ENCODE measurements at places on chromosomes 3 and 15. TPM values are rescaled to one million over a fixed set of nuclear protein-coding genes. Genes with fewer than 3 reads are reported as not detected.

DNA sequence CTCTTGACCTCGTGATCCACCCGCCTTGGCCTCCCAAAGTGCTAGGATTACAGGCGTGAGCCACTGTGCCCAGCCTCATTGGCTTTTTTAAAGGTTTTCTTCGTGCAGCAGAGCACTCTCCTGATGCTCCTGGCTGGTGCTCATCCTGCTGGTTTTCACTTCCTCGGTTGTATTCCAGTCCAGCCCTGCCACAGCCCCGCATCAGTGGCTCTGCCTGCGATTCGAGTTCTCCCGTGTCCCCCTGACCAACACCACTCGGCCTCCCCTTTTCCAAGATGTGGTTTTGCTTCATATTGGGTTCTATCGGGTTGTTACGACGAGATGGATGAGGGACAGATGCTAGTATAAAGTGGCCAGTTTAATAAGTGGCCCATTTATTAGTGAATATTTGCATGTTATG, 27.8 kb downstream of the EFCC1 start:
- DNase-seq: no peak

DNA sequence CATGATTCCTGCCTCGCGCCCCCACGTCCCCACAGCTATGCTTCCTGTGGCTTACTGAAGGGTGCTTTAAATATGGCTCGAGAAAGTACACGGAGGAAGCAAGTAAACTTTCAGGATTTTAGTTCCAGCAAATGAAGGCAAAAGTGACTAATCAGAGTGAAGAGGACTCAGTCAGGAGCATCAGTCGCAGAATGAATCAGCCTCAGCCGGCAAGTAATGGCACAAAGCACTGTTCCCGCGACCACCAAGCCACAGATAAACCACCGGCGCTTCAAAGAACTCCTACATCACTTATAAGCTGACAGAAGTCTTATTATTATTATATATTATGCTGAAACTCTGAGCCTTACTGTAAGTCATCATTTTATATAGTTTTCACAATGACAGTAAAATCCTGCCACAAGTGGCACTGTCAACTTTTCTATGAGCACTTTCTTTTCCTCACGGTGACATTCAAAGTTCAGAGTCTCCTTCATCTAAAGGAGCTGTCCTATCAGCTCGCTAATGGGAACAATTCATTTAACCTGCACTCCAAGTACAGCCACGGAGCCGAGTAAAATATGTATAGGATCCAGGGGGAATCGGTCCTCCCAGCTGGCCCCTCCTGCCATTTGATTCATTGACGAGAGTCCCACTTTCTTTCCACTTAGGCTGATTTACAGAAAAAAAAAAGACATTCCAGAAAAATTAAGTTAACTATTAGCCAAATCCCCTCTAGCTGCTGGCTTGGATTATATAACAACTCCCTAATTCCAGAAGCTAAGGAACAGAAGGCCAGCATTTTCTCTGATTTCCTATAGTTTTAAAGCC, 217.0 kb upstream of the ICE2 start:
- DNase-seq: no peak

GRCh38 chr3:9035473-9035872, 72.2 kb upstream of the RAD18 start:
- DNase-seq: no peak

DNA sequence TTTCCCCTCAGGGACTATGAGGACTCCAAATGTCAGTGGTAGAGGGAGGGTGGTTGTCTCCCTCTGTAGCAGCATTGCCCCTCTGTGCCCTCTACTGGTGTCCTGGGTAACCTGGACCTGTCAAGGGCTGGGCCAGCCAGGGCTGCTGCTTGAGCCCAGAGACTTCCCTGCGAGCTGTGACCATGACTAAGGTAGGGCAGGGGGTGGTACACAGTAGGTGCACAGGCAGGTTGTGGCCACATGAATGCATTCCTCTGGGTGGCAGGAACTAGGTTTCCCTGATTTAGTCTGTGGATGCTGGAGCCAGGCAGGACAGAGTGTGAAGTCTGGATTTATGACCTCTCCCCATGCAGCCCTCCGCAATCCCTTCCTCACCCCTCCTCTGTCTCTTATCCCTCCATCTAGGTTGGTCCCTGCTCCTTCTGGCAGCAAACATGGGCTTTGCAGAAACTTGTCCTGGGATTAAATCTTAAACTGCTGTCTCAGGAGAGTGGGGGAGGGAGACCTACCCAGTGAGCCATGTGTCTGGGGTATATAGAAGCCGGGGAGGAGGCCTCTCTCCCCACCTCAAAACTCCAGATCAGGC, 8.7 kb upstream of the SEMA3F start:
- DNase-seq: no peak

DNA sequence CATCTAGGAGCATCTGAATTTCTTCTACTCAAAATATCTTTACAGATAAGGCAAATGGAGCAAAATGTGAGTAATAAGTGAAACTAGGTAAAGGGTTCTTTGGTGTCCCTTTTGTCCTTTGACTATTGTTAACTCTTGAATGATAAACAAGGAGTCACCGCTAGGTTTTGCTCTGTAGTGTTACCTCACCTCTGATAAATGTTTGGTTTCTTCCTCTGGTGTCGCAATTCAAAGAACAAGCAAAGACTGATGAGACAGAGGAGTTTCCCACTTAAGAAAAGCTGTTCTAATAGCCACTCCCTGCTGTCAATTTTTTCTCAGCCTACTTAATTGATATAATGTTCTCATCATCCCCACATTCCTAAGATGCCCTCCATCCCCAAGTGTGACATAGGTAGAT, 925.9 kb downstream of the IGSF11 start:
- DNase-seq: no peak

DNA sequence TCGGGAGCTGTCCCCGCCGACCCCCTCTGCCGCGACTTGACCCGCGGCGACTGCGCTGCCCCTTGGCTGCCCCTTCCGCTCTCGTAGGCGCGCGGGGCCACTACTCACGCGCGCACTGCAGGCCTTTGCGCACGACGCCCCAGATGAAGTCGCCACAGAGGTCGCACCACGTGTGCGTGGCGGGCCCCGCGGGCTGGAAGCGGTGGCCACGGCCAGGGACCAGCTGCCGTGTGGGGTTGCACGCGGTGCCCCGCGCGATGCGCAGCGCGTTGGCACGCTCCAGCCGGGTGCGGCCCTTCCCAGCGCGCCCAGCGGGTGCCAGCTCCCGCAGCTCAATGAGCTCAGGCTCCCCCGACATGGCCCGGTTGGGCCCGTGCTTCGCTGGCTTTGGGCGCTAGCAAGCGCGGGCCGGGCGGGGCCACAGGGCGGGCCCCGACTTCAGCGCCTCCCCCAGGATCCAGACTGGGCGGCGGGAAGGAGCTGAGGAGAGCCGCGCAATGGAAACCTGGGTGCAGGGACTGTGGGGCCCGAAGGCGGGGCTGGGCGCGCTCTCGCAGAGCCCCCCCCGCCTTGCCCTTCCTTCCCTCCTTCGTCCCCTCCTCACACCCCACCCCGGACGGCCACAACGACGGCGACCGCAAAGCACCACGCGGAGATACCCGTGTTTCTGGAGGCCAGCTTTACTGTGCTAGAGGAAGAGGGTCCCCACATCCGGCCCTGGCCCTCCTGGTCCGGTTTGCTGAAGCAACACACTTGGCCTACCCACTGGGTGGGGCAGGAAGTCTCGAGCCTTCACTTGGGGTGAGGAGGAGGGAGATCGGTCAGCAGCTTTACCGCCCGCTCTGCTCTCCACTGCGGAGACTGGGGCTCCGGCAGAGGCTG, at the start of gene RASSF1:
Gene RASSF1, minus strand, starts transcription at position 389 of the 882 bp plus-strand sequence. Its CDS starts 31 bp downstream, at position 358.
- no peak for DNase-seq

GRCh38 chr3:42853056-42853455, 22.6 kb downstream of the CYP8B1 start:
- DNase-seq: no peak

DNA sequence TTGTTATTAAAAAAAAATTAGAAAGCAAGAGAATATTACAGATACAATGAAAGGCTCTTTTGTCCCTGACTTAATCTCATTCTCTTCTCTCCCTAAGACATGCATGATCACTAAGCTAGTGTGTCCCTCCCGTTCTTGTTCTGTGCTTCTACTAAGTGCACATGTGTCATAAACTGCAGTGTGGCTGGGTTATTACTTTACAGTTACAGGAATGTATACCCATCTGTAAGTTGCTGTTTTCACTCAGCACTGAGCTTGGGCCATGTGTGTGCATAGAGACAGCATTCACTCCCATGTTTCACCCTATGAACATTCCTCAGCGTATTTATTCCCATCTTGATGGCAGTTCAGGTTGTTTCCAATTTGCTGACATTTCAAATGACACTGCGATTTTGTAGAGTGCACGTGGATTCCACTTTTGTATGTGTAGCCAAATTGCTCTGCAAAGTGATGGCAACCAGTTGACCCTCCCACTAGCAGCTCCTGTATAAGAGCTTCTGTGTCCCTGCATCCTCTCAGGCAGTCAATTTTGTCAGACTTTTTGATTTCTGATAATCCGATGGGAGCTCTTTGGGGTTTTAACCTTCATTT, 145.8 kb upstream of the UBE2E1 start:
- no peak for DNase-seq

DNA sequence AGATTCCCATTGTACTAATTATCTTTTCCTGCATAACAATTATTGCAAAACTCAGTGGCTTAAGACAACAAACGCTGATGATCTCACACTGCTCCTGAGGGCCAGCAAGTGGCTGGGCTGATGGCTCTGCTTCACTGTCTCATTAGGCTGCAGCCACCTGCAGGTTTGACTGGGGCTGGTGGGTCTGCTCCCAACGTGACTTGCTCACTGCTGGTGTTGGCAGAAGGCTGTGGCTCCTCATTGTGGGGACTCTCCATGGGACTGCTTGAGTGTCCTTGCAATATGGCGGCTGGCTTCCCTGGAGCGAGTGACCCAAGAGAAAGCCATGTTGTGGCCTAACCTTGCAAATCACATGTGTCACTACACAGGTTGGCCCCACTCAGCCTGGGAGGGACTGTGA, 71.1 kb downstream of the PLXNA1 start:
- no peak for DNase-seq

DNA sequence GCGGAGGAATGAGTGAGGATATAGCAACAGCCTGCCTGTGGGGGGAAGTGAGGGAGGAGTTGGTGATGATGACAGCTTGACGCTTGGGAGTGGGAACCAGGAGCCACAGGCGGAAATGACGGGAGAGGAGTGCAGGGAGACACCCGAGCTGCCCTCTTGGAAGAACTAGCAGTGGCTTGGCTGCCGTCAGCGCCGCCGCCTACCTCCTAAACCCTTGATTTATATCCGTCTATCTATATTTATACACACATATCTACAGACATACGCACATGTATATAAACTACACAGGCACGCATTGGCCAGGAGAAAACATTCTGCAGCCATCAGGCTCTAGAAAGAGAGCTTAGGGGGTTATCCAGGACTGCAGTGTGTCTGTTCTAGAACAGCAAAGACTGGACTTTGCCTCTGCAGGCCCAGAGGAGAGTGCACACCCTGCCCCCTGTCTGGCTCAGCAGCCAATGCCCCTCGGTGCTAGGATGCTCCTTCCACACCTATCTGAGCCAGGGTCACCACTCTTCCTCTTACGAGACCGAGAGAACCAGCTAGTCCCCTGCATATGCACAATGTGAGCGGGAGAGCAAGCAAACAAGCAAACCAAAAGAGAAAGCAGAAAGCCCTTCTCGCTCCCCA, 45.3 kb upstream of the MAGEF1 start:
- DNase-seq: no peak

- no peak for DNase-seq
Observed at GRCh38 chr15:39376371-39376909, 204.4 kb upstream of the THBS1 start.

DNA sequence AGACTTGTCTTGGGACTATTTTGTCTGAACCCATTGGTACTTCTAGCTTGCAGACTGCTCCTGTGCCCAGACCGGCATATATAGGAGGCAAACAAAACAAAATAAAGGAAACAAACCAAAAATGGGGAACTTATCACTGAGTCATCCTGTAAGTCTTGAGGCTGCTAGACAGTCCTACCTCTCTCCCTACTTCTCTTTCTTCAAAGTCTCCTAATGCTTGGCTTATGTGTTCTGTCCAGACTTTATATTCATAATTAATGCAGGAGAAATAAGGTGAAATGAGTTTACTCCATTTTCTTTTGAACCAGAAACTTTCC, 266.2 kb downstream of the ZNF385D start:
- no peak for DNase-seq

GRCh38 chr15:72242775-72243370, 11.9 kb upstream of the PKM start:
- DNase-seq: no peak

- DNase-seq: no peak
Observed at GRCh38 chr15:45399381-45400212, 21.3 kb upstream of the GATM start.

GRCh38 chr15:84826369-84826823, 9.2 kb downstream of the ALPK3 start:
- no peak for DNase-seq

DNA sequence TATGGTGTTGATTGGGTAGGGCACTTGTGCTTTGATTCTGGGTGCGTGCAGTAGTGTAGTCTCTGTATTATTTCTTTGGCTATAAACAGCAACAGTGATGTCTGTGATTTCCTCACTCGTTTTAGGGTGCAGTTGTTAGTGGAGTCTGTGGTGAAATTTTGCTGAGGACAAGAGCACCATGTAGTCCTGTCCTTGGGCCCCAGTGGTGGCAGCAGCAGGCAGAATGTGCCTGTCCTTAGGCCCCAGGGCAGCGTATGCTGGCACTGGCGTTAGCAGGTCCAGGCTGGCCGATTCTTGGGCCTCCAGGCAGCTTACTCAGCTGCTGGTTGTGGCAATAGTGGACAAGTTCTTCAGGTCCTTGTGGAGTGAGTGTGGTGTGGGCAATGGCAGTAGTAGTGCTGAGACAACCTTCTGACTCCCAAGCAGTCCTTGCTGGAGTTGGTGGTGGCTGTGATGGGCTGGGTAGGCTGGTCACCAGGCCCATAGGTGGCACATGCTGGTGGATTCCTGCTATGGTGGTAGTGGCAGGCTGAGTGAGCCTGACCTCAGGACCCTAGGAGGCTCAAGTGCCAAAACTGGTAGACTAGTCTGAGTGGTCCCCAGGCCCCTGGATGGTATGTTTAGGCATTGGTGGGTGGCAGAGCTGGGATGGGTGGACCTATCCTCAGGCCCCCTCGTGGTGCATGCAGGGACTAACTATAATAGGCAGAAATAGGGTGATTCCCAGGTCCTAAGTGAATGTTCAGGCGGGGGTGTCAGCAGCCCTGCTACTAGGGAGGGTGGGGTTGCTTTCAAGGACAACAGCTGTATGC, 56.3 kb downstream of the TNFAIP8L3 start:
- DNase-seq: no peak

DNA sequence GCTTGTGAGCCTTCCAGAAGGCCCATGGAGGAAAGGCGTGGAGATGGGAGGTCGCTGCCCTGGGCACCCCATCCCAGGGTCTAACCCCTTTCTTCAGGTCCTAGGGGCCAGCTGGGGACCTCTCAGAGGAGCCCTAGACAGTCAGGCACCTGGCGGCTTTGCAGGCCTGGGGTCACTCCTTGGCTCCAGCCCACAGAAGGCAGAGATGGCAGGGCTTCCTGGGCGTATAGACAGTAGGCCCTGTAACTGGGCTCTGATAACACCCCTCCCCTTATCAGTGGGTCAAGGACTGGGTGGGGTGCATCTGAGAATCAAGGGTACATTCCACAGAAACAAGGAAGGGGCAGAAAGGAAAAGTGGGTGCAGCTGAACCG, 16.7 kb downstream of the ZDHHC19 start:
- no peak for DNase-seq

The PFKFB4 gene
- total RNA-seq: 3.1 TPM

The GPR176 gene
- total RNA-seq: 84.3 TPM

The PTPRG gene
- 41.0 TPM for total RNA-seq

The NT5DC2 gene
- total RNA-seq: 53.8 TPM

The MAGEL2 gene
- under 0.01 TPM for total RNA-seq

The SSUH2 gene
- total RNA-seq: not detected

The THBS1 gene
- total RNA-seq: 5,210 TPM

The TGM5 gene
- not detected for total RNA-seq

The GHSR gene
- total RNA-seq: not detected

The EXD1 gene
- total RNA-seq: not detected

The AKAP13 gene
- 71.8 TPM for total RNA-seq

The NOX5 gene
- under 0.01 TPM for total RNA-seq

The THAP10 gene
- total RNA-seq: 3.3 TPM

The PLAAT1 gene
- total RNA-seq: 0.26 TPM
